ENCODE measurements at places on chromosomes 5 and 9. TPM values are rescaled to one million over a fixed set of nuclear protein-coding genes. Genes with fewer than 3 reads are reported as not detected.

The TNFSF8 gene
- total RNA-seq: under 0.01 TPM

DNA sequence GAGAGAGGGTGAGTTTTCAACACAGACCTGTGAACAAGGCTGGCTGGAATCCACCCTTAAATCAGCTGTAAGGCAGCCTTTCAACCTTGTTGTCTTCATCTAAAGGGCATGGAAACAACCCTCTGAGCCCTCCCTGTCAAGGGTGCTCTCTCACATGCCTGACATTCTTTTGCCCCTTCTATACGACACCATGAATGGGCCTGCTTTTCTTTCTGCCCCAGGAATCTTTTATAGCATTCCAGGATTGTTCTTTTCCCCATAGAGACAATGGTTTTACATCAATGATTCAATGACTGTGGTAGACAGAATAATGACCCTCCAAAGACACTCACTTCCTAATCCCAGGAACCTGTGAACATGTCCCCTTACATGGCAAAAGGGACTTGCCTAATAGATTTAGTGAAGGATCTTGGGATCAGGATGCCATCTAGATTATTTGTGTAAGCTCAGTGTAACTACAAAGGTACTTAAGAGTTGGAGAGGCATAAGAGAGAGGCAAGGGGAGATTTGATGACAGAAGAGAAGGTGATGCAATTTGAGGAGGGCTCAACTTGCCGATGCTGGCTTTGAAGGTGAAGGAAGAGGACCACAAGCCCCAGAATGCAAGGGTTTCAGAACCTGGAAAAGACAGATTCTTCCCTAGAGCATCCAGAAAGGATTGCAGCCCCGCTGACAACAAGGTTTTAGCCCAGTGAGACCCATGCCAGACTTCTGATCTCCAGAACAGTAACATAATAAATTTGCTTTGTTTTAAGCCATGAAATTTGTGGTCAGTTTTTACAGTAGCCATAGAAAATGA, 29.2 kb upstream of the HMHB1 start:
- no peak for DNase-seq

- no peak for DNase-seq
These were observed 1400.7 kb downstream of the CDH12 start for GRCh38 chr5:21452449-21452848.

The ANKRD34B gene
- 0.41 TPM for total RNA-seq

The GFI1B gene
- total RNA-seq: 0.41 TPM

The INSL6 gene
- not detected for total RNA-seq

The LRRC14B gene
- 1.2 TPM for total RNA-seq
